ENCODE measurements at places on chromosomes 4 and X. TPM values are rescaled to one million over a fixed set of nuclear protein-coding genes. Genes with fewer than 3 reads are reported as not detected.

DNA sequence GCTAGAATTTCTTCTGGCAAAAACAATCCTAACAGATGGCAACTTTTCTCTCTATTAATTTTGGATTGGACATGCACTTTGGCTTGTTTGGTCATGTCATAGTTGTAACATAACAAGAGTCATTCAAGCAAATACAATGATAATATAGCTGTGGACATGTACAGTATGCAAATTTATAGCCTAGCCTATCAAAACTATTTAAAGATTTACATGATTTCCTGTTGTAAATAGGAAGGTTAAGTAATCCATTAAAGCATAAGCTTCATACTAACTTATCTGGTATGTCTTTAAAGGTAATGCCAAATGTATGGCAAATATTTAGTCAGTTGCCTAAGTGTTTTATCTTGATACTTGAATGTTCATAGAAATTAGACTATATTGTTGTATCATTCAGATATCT lies 45.3 kb downstream of the RPA4 start:
- no peak for DNase-seq

DNA sequence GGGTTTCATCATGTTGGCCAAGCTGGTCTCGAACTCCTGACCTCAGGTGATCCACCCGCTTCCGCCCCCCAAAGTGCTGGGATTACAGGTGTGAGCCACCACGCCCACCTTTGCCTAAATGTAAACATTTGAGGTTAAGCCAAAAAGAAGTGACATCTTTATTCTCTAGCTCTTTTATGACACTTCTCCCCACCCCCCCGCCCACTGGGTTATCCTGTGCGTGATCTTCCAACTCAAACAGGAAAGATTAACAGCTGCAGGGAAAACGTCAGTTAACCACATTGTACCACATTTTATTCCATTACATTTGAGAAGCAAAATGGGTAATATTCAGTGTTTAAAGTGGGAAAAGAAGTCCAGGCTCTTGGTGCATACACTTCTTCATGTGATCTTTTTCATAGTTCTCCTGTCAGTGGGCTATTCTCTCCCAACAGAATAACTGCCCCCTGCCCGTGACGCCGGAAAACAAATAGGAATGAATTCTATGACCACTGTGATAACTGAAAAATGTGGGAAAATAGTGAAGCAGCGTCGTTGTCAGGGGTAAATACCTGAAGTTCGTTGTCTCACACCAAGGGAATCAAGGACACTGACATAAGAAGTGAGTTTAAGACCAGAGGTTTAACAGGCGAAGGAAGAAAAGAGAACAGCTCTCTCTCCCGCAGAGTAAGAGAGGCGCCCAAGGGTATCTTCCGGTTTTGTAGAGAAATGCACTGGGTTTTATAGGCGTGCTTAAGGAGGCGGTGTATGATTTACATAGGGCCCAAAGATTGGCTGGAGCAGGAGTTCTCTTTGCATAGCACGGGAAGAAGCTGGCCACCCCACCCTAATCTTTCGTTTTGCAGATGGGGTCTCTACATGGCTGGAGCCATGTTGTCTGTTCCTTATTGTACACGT lies 9.7 kb upstream of the SRD5A3 start:
- no peak for DNase-seq

DNA sequence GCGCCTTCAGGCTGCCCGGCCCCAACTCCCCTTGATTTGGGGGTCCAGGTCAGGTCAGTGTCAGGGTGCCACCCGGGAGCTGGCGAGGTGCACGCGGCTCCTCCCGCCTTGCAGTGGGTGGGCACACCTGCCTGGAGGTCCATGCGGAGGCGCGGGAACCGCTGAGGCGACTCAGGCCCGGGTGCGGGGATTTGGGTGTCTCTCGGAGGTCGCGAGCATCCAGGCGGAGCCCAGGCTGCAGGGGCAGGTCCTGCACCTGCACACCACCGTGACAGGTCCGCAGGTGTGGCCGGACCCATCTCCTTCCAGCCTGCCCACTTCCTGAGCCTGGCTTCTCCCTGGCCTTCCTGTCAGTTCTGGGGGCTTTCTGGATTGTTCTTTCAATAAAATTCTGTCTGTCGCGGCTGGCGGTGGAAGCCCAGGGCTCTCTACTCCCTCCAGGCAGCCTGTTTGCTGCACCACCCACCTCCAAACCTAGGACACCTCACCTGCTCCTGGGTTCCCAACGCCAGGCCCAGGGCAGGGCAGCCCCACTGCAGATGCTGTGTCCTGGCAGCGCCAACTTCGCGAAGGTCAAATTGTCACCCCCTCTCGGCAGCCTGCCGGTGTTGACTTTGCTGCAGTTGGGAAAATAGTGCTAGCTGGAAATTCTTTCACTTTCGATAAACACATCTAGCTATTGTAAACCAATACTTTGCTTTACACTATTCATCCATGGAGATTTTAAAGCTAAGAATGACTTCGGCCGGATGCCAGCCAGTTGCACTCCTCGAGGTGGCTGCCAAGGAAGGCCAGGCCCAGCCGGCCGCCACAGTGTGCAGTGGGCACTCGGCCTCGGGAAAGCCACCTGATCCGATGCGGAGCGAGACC lies 35.9 kb downstream of the FGFRL1 start:
- DNase-seq = no peak

- no peak for DNase-seq
Measured at GRCh38 chr4:2792711-2793585, at the start of gene SH3BP2. Gene SH3BP2 (plus strand): TSS chr4:2793085. CDS start chr4:2820618, 27,533 bp downstream.

The MAGT1 gene
- 45.2 TPM for polyA plus RNA-seq
